IMR-90 (cell line): ENCODE measurements at places on chromosomes 12 and 14. TPM values are rescaled to one million over a fixed set of nuclear protein-coding genes. Genes with fewer than 3 reads are reported as not detected.

Gene AGAP2
- total RNA-seq: 0.18 and 0.28 TPM in 2 replicates

Gene SOX5
- total RNA-seq: 11.9 and 13.1 TPM in 2 replicates

Gene MYH6
- not detected in 2 replicates for total RNA-seq

Gene NELL2
- total RNA-seq: 0.18 and 0.28 TPM in 2 replicates

Gene C12orf54
- not detected in 2 replicates for total RNA-seq

Gene TGM1
- 0.56 and 0.72 TPM in 2 replicates for total RNA-seq

Gene CLEC4D
- total RNA-seq: not detected in 2 replicates

Gene IL23A
- total RNA-seq: not detected in 2 replicates

Gene TAS2R50
- total RNA-seq: 2.3 and 4.4 TPM in 2 replicates

Gene LHX5
- not detected in 2 replicates for total RNA-seq

Gene RIPK3
- not detected in 2 replicates for total RNA-seq

Gene TNS2
- 10.4 and 10.6 TPM in 2 replicates for total RNA-seq

Gene ZDHHC22
- not detected in 2 replicates for total RNA-seq

Gene MYF5
- not detected in 2 replicates for total RNA-seq

Gene TXNRD1
- total RNA-seq: 582 and 671 TPM in 2 replicates

Gene ENDOU
- total RNA-seq: under 0.01 TPM in 2 replicates

Gene CLEC6A
- not detected in 2 replicates for total RNA-seq

Gene POP5
- 66.1 and 69.5 TPM in 2 replicates for total RNA-seq

Gene MANSC4
- not detected in 2 replicates for total RNA-seq

Gene EFS
- total RNA-seq: 2.2 and 2.5 TPM in 2 replicates

Gene ANG
- 3.6 and 3.9 TPM in 2 replicates for total RNA-seq

Gene PMCH
- total RNA-seq: not detected in 2 replicates

Gene KIF5A
- under 0.01 and 0.18 TPM in 2 replicates for total RNA-seq

Gene C12orf56
- not detected in 2 replicates for total RNA-seq

Gene ZNF891
- 0.36 and 0.56 TPM in 2 replicates for total RNA-seq

Gene HOXC4
- total RNA-seq: under 0.01 TPM in 1 of 2 replicates, not detected in the other

Gene TMEM233
- not detected in 2 replicates for total RNA-seq

Gene ACSM4
- not detected in 2 replicates for total RNA-seq

Gene PLA2G1B
- total RNA-seq: not detected in 2 replicates

Gene ACTR10
- total RNA-seq: 46.4 and 71.0 TPM in 2 replicates

Gene AREL1
- 38.3 and 39.3 TPM in 2 replicates for total RNA-seq

Gene RPGRIP1
- total RNA-seq: not detected in 2 replicates
